ENCODE measurements at places on chromosomes 12 and 14. TPM values are rescaled to one million over a fixed set of nuclear protein-coding genes. Genes with fewer than 3 reads are reported as not detected.
A peak's percentile ranks its signal among the peaks of the same experiment; 100 is the strongest.

- no peak for DNase-seq
These were observed 1900.0 kb upstream of the SEL1L start for GRCh38 chr14:83433618-83434017.

TGM1 gene
- 2.2 TPM for total RNA-seq

DNA sequence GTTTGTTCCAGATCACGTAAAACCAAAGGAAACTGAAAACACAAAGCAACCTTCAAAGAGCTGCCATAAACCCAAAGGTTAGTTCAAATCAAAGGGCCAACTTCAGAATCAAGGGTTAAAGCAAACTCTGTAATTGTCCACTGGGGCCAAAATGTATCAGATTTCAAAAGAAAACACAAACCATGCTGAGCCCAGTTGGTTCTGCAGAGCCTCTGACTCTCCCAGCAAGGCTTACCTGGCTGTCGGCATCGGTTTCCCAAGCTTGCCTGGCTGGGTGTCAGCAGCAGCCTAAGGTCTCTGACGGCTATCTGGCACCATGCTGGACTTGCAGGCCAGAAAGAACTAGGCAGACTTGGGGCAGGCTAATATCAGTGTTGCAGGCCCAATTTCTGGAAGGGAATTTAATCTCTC lies 125.3 kb downstream of the DAD1 start:
- DNase-seq, result no peak

DNA sequence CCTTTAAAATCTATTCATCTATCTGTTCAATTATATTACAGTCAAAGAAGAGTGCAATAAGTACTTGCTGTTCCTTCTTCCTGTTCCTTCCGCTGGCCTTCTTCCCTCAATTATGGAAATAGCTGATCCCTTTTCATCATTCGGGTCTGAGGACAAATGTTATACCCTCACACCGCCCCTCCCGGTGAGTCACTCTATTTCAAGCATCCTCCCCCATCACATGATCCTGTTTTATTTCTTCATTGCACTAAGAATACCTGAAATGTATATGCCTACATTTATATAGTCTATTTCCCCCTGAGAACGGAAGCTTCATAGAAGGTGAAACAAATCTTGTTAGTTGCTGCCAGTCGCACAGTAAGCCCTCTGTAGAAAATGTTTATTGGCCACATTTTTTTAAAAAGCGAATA lies 2.5 kb downstream of the SLC38A1 start:
- DNase-seq, result no peak

- DNase-seq, result no peak
These were observed 7.3 kb upstream of the ETNK1 start for GRCh38 chr12:22617630-22618029.

GRCh38 chr12:2198005-2198501 lies 145.3 kb downstream of the CACNA1C start:
- peak; percentile 72 for DNase-seq

- DNase-seq, result no peak
These were observed 34.8 kb downstream of the SBNO1 start for GRCh38 chr12:123329799-123330198.

MGAT4C gene
- 3.0 TPM for total RNA-seq

- DNase-seq, result no peak
These were observed 73.8 kb upstream of the SRSF5 start for GRCh38 chr14:69693145-69693544.

KTN1 gene
- total RNA-seq, result 144 TPM

GRCh38 chr12:76241371-76241770 lies 106.8 kb downstream of the BBS10 start:
- DNase-seq, result no peak

CARMIL3 gene
- total RNA-seq, result 9.0 TPM

DNA sequence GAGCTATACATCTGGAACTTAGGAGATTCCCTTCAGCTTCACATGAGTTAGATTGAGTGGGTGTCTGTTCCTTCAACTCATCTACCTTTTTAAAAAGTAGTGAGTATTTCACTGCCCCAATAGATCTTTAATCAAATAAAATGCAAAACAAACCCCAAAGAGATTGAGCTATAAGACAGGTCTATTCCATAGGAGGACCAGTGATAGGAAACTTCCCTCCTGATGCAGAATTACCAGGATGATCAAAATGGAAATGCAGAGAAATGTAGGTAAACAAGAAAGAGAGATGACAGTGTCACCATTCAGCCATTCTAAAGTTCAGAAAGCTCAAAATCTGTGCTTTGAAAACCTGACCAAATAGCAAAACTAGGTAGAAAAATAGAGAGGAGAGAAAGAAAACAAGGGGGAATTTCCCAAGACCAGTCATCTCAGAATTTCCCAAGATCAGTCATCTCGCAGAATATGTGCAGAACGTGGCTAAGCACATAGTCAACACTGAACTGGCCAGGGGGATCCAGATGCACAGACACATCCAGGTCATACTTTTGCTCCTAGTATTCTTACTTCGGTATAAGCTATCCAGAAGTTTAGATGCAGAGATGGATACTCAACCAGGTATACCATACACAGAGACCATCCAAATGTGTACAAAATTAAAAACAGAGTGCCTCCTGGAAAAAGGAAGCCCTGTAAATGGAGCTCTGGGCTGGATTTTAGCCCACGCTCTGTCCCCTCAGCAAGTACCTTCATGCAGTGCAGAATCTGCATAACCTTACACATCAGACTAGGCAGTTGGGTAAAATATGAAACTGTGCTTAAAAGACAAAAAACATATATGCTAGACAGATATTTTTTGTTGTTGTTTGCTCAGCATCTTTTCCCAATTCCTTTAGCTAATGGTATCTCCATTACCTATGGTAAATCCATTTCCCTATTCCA lies 27.4 kb downstream of the SLC41A2 start:
- DNase-seq, result no peak

Data from H1 (cell line).